Aorta (tissue), 5 donors: ENCODE measurements at places on chromosomes 16 and 17. TPM values are rescaled to one million over a fixed set of nuclear protein-coding genes. Genes with fewer than 3 reads are reported as not detected.

Gene PRR35
- 0.05 TPM for polyA plus RNA-seq

- no peaks in the 10 kb centered on the region for H3K4me1 ChIP-seq
- no peak overlapping the region for H3K27ac ChIP-seq
- no peak overlapping the region for H3K4me3 ChIP-seq
- H3K36me3 ChIP-seq: no peaks in the 10 kb centered on the region
Observed at GRCh38 chr16:28090646-28091377, 27.3 kb upstream of the GSG1L start.

GRCh38 chr17:29158096-29158487 lies 22.1 kb downstream of the MYO18A start:
- no peaks in the 10 kb centered on the region for H3K4me1 ChIP-seq
- H3K36me3 ChIP-seq: no peaks in the 10 kb centered on the region

Gene ZNF594
- 1.9 TPM for polyA plus RNA-seq

GRCh38 chr17:80486692-80487091 lies 10.3 kb upstream of the NPTX1 start:
- H3K27me3 ChIP-seq: no peaks in the 10 kb centered on the region
- DNase-seq: no peak
- H3K27ac ChIP-seq: no peak overlapping the region
- H3K4me1 ChIP-seq: no peaks in the 10 kb centered on the region

DNA sequence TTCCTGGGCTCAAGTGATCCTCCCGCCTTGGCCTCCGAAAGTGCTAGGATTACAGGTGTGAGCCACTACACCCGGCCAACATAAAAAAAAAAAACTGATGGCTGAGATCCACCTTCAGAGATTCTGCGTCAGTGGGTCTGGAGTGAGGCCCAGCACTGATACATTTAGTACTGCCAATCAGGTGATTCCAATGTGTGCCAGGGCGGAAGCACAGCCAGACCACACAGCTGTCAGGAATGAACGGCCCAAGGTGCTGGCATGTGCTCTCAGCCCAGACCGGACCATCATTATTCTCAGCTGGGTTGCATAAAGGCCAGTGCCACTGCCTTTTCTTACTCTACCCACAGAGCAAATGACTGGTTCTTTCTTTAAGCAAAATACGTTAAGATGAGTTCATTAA lies 1.2 kb upstream of the BCO1 start:
- DNase-seq: no peak
- H3K27ac ChIP-seq: no peak overlapping the region
- no peaks in the 10 kb centered on the region for H3K36me3 ChIP-seq
- no peak overlapping the region for H3K4me3 ChIP-seq

Gene KCNH4
- polyA plus RNA-seq: not detected

GRCh38 chr17:79617304-79617703 lies 6.5 kb upstream of the RBFOX3 start:
- H3K4me3 ChIP-seq: no peak overlapping the region
- peak; percentile 18 for DNase-seq
- no peak overlapping the region for H3K27ac ChIP-seq
- no peaks in the 10 kb centered on the region for H3K36me3 ChIP-seq

Gene EPN3
- polyA plus RNA-seq: 1.5 TPM

GRCh38 chr16:63458846-63459245 lies 1422.6 kb upstream of the CDH8 start:
- no peak overlapping the region for H3K4me3 ChIP-seq
- no peak overlapping the region for H3K27ac ChIP-seq
- no peaks in the 10 kb centered on the region for H3K4me1 ChIP-seq
- H3K27me3 ChIP-seq: no peaks in the 10 kb centered on the region
- DNase-seq: no peak

- no peaks in the 10 kb centered on the region for H3K4me1 ChIP-seq
- H3K27me3 ChIP-seq: no peaks in the 10 kb centered on the region
- H3K4me3 ChIP-seq: no peak overlapping the region
- H3K27ac ChIP-seq: no peak overlapping the region
Observed at GRCh38 chr17:17498606-17499301, 2.6 kb upstream of the RASD1 start.
